ENCODE measurements at places on chromosomes 7 and 10.
A peak's percentile ranks its signal among the peaks of the same experiment; 100 is the strongest.

GRCh38 chr10:17460756-17461155 lies 6.4 kb upstream of the ST8SIA6 start:
- no peak for DNase-seq

GRCh38 chr10:22271786-22272185 lies 44.4 kb upstream of the COMMD3 start:
- DNase-seq = no peak

DNA sequence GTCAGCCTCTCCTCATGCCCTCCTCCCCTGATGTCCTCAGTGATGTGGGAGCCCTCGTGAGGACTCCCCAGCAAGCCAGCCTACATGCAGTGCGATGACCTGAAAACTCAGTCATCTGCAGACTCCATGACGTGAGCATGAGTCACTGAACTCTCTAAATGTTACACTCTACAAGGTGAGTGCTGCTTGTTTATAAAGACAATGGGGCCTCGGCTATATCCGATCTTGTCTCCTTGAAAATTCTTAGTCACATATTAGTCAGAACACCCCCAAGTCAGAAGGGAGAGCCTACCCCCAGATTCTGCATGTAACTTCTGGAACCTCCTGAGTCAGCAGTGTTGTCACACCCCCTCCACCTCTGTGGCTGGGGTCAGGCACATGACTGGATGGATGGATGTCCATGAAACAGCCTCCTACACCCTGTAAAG lies 673.8 kb downstream of the INHBA start:
- DNase-seq = no peak

DNA sequence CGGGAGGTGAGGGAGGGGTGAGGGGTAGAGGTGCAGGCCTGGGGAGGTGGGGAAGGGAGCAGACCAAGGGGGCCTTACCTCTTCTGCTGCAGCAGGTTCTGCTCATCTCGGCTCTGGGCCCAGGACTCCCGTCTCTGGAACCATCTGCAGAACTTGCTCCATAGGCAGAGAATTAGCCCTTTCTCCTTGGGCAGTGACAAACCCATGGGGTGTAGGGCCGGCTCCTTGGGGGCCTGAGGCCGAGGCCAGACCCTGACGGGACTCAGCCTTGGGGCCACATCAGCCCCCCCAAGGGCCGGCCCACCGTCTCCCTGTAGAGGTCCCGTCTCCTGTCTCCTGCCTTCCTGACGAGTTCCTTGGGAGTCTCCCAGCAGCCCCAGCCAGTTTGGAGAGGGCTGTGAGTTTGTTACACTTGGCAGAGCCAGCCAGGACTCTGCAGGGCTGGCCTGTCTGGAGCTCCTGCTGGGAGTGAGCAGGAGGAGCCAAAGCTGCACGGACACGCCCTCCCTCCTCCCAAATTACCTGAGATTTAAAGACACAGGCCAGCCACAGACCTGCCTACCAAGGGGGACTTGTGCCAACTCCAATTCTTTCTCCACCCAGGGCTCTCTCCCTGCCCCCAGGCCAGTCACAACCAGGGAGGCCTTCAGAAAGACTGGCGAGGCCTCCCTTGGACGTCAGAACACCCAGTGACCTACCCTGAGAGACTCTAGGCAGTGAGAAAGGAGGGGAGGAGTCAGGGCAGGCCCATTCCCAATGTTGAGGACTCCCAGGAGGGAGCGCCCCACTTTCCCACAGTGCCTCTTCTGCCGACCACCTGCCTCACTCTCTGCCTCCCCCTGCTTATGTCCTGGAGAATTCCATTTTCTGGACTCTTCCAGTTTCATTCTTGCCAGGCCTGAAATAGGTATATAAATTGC lies at the start of gene TRPV6:
TRPV6 (minus strand) TSS at position 435 of the 920 bp plus-strand sequence.
- DNase-seq = no peak

- no peak for DNase-seq
Measured at GRCh38 chr10:77036993-77037734, 600.4 kb downstream of the KCNMA1 start.

DNA sequence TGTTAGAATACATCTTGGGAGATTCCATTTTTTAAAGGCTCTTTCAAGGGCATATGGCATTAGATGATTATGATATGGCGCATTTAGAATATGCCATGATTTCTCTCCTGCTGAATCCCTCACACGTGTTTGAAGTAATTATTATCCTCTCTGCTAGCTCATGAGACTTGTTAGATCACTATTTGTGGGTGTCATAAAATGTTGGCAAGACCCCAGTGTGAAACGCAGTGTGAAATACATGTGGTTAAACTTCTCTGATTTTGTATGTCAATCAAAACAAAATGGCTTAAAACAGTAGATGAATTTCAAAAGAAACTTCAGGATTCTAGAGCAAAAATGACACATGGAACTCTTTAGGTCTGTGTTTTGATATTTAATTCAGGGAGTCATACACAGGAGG lies 560.8 kb downstream of the AUTS2 start:
- no peak for DNase-seq

DNA sequence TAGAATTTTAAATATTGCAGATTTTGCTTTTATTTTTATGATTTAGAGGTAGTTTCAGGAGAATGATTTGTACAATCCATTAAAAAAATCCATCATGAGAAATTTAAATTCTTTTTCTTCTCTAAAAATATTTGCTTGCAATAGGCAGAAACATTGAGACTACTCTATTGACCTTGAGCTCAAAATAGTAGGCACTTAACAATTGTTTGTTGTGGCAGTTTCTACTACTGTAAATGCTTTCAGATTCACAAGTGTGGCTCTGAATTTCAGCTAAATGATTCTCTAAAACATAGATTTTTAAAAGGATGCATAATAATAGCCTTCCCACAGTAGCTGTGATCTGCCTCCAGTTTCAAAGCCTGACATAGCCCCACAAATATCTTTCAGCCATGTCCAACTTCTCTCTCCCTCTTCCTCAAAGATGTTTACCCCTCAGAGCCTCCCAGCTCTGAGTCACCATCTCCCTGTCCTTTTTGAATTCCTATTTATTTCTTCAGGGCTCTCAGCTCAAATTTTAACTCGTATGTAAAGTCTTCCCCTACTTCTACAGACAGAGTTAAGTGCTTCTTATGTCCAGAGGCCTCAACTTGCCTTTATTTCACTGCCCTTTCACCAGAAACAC lies 160.5 kb downstream of the AOAH start:
- no peak for DNase-seq

DNA sequence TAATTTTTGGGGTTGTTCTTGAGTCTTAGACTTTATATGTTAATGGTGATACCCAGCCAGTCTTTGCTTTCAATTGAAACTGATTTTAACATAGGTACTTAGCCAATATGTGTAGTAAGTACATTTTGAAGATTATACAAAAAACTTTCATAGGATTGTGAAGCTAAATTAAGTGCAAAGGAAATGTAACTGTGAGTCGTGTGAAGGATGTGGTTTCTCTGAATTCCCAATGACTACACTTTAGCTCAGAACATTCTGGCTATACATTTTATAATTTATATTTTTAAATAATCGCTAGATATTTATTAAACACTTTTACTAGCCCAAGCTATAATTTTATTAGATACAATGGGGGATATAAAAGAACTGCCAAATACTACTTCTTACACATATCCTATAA lies 359.3 kb downstream of the PCLO start:
- no peak for DNase-seq

- no peak for DNase-seq
Measured at GRCh38 chr10:28954211-28954610, 276.9 kb downstream of the BAMBI start.

DNA sequence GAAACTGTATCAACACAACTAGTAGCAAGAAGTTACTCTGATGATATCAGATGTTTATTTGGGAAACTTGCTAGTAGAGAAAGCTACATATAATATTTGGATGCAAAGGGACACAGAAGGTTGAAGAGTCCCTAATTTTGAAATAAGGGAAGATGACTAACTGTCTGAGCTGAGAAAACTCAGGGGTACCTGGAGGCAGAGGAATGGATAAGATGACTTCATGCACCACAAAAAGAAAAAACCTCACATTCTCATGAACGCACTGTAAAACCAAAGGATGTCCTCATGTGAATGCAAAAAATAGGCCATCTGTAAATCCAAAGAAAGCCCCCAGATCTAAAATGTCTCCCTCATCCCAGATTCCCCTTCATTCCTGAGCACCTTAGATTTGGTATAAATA lies 29.3 kb downstream of the PRSS2 start:
- no peak for DNase-seq

DNA sequence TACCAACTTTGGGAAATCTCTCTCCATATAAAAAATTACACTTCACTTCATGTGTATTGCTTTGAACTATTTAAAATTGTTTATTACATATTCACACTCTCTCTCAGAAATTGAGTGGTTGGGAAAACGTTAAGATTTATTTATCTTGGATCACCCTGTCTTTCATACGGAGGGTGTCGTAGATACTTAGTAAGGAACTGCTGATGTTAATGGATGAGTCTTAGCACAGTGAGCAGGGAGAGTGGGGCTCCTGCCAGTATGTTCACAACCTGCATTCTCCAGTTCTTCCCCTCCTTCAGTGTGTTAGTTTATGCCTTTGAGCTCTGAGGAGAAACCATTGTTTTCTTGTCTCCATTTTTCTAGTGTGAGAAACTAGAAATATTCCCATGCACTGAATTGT lies 67.1 kb downstream of the CDK14 start:
- DNase-seq = no peak

GRCh38 chr10:132245056-132245455 lies 58.3 kb downstream of the DPYSL4 start:
- no peak for DNase-seq

DNA sequence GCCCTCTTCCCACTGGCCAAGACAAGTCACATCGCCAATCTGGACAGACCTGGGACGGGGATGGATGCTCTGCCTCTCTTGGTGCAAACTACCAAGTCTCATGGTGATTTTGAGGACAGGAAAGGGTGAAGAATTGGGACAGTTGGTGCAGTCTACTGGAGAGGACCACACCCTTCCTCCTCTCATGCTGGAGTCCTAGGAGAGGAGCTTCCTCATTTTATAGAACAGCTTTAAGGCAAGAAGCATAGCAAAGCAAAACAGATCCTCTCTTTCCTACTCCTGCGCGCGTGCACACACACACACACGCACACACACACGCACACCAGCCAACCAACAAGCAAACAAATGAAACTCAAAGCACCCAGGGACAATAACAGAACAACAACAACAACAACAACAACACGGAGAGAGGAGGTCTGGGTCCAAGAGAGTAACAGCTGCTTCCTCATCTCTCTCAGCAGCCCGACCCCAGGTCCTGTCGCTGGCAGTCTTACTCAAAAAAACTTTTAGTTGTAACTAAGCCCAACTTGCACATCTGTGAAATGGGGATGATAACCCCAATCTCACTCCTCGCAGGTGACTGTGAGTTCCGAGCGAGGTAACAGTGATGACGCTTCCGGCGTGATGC lies 83.4 kb downstream of the TMEM178B start:
- no peak for DNase-seq

- DNase-seq = no peak
Measured at GRCh38 chr7:140267381-140268226, 90.8 kb upstream of the KDM7A start.

- no peak for DNase-seq
Measured at GRCh38 chr10:12549297-12549696, 199.9 kb downstream of the CAMK1D start.

- no peak for DNase-seq
Measured at GRCh38 chr7:47291461-47292081, 290.3 kb downstream of the TNS3 start.

- no peak for DNase-seq
Measured at GRCh38 chr7:16711730-16712129, 41.8 kb upstream of the TSPAN13 start.

DNA sequence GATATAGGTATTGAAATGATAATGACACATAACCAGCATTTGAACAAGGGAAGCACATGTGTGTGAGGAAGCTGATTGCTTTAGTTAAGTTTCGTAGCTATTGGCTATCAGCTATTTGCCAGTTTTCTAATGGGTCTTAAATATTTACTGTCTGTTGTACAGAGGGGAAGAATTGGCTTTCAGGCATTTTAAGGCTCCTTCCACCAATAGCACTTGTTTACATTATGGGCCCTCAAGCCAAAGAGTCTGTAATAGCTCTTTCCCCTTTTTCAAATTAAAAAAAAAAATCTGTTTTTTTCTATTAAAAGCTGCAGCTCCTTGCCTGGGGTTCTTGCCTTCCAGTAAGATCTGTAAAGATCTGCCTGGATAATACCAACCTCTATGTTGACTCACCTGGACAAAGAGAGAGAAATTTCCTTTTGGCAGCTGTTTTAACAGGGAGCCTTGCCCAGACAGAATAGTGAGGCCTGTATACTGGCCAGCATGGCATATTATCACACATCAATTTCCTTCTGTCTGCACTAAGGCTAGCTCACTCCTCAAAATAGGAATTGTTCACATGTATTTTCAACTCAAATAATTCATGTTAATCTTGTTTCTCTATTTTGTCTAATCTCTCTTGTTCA lies 104.7 kb upstream of the LRGUK start:
- peak; percentile 68 for DNase-seq

- DNase-seq = no peak
Measured at GRCh38 chr10:30756151-30756550, 126.6 kb upstream of the LYZL2 start.
